ENCODE measurements at places on chromosomes 12 and 14.

DNA sequence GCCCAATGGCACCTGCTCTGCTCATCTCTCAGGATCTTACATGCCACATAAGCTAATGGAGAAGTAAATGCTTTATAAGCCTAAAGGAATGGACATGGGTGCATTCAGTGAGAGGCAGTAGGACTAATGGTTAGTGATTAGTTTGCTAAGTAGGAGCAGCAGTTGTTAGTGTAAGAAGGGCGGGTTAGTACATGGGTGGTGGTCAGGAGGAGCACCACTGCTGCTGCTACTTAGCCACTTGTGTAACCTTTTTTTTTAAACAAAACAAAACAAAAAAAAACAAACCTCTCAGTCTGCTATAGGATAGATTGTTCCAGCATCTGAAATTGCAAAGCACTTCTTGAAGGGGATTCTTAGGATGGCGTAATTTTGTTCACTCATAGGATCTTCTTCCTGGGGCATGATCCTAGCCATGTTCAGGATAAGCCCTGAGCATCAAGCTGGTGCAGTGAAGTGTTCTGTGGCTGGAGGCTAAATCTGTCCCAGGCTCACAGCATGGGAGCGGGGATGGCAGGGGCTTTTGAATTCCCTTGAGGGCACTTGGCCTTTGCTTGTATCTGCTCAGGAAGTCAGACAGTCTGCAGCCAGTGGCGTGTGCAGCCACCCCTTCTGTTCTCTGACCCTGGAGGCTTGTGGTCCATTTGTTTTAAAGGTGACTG is 63.6 kb downstream of the CHST11 start:
- DNase-seq, result peak; percentile 85

- DNase-seq, result no peak
Measured at GRCh38 chr12:103729499-103729898, 111.5 kb downstream of the NT5DC3 start.

DNA sequence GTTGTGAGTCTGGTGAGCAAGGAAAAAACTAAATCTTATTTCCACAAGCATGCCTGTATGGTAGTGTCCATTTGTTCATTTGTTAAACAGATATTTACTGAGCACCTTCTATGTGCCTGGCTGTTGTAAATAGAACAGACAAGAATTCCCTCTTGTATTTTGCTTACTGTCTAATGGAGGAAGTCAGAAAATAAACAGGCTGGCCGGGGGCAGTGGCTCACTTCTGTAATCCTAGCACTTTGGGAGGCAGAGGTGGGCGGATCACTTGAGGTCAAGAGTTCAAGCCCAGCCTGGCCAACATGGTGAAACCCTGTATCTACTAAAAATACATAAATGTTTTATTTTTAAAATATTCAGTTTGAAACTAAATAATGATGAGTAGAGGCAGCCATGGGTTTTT is 79.3 kb downstream of the GTF2A1 start:
- DNase-seq, result no peak

- no peak for DNase-seq
Measured at GRCh38 chr14:93691042-93691780, 97.1 kb downstream of the PRIMA1 start.

DNA sequence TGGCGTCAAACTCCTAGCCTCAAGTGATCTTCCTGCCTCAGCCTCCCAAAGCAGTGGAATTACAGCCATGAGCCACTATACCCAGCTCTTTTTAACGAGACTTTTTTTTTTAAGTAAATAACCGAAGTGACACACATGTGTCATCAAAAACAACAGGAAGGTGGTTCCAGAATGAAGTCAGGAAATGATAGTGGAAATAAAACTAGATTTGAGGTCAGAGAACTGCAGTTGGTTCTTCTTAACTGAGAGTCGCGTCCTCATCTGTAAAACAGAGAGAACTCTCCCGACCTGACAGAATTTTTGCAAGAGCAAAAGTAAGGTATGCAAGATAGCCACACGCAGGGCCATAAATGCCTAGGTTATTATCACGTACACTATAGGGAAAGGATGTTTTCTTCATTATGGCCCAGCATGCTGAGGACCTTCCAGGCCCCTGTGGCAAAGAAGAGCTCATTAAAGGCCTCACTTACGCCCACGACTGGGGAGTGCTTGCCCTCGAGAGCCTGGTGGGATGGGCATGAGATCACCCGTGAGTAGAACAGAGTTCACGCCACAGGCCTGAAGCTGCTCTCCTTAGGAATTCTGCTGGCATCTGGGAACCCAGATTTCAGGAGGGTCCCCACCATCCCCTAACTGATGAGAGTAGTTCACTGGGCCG is 67.2 kb downstream of the SCARB1 start:
- no peak for DNase-seq

DNA sequence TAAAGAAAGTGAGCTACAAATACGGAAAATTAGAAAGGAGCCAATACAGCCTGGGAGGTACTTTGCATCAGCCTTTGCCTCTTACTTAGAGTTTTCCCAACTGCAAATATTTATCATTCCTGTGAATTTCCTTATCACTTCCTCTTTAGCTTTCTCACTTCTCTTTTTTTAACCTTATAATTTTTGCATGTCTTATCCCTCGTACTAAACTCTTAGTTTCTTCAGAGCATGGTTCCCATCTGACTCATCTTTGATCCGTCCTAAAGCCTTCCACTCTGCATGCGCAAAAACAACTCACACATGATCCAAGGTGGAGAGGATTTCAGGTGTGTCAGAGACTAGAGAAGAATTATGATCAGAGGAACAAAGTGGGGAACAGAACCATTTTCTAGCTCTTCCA is 9.6 kb upstream of the SNAPC1 start:
- no peak for DNase-seq

GRCh38 chr12:31471823-31472222 is 119.1 kb downstream of the DENND5B start:
- DNase-seq, result no peak

GRCh38 chr14:105049753-105050550 is 15.3 kb downstream of the GPR132 start:
- no peak for DNase-seq

- no peak for DNase-seq
Measured at GRCh38 chr14:75944607-75945241, 37.1 kb downstream of the TGFB3 start.

DNA sequence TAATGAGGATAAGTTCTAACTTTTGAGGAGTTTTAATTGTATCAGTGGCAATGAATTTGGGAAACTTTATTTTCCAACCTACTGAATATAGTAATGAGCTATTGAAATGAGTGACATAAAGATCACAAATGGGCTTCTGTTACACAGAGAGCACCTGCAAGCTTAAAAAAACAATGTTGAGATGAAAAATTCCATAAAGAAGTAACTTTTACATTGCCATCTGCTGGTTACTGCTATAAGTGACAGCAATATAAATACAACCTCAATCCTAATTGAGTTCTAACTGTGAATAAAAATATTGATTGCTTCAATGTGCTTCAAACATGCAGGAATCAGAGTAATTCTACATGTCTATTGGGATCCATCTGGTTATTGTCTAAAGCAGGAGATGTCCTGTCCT is 14.2 kb downstream of the WIF1 start:
- DNase-seq, result no peak

DNA sequence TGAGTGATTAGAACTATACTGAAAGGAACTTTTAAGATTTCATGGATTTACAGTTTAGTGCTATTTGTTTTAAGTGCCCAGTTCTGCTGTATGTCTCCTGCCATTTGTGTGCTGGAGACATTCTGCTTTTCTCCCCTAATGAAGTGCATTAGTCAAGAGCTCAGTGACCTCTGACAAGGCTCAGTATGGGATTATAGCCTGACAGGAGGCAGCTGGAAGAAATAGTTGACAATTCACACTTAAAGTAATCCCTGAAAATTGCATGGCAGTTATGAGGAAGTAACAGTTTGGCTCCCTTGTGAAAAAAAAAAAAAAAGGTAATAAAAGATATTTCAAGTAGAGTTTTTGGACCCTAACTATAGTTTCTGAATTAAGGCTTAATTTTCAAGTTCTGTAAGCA is 70.3 kb downstream of the ALX1 start:
- DNase-seq, result peak; percentile 15

DNA sequence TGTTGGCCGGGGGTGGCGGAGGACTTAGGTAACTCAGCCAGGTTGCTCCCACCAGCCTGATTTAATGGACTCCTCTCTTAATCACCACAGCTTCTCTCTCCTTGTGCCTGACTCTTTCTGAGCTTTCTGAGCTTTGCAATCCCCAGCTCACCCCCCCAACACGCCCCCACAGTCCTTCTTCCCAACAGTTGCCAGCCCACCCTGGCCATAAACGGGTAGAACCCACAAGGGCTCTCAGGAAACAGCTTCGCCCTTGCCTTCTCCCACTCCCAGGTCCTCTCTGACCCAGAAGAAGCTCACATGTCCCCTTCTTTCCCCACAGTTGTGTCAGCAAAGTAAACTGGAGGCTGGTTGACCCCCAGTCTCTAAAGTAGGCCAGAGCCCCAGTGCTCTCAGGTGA is 32.9 kb downstream of the ZFP36L1 start:
- DNase-seq, result no peak

- DNase-seq, result no peak
Measured at GRCh38 chr14:92404018-92404417, 81.1 kb downstream of the SLC24A4 start.

GRCh38 chr14:90658541-90658967 is 157.7 kb downstream of the TTC7B start:
- no peak for DNase-seq

DNA sequence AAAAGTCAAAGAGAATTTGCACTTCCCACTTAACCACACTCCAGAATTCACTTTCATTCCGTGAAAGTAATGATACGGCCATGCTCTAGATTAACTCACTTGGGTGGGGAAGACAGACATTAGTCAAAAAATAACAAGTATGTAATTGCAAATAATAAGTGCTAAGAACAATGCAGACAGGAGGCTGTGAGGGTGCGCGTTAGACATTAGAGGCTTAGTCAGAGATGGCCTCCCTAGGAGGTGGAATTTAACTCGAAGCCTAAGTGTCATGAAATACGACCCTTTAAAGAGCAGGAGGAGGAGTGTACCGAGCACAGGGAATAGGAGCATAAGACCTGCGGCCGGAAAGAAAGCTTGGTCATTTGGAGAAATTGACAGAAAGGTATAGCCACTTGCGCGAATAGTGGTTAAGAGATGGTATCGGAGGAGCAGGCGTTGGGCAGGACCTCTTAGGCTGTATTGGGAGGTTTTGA is 628 bp downstream of the SNRPF start:
- peak; percentile 39 for DNase-seq

Measured in D341Med (cell line).